ENCODE measurements at places on chromosomes 5 and 9.

DNA sequence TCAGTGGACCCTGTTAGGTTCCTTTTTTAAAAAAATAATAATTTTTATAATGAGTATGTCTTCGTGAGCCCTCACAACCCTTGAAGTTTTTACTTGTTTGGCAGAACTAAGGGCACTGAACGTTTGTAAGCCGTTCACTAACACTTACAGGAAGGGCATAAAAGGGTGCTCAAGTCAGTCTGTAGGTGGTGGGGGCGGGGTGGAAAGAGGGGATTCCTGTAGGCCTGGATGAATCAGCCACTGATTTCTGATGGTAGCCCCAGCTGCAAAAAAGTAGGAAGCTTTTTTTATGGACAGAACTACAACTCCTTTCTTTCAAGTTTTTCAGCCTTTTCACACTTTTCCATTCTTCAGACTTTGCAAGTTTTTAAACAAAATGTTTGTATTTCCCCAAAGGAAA, 35.8 kb downstream of the PIK3R1 start:
- peak; percentile 57 for DNase-seq

DNA sequence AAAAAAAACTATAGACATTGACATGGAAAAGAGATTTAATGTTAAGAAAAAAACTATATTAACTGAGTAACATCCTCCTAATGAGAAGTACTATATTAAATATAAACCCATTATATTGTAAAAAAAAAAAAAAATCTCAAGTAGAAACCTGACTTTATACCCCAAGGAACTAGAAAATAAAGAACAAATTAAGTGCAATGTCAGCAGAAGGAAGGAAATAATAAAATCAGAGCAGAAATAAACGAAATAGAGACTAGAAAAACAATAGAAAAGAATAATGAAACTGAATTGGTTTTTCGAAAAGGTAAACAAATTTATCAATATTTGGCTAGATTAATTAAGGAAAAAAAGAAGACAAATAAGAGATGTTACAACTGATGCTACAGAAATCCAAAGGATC, 329.1 kb upstream of the ZNF608 start:
- no peak for DNase-seq

DNA sequence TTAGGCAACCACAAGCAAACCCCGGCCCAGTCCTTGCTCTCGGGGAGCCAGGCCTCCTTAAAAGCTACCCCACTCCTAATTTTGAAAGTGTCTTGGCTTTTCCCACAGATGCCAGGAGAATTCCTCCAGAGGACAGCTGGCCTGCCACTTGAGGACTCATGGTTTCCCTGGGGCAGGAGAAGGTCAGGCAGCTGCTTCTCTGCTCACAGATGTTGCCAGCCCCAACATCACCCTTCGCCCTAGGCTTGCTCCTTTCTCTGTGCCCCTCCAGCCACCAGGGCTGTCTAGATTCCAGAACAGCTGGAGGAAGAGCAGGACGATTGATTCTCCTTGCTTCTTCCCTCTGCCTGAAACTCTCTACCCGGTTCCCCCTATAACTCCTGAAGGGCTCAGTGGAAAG, 8.5 kb downstream of the GGTA1 start:
- no peak for DNase-seq

DNA sequence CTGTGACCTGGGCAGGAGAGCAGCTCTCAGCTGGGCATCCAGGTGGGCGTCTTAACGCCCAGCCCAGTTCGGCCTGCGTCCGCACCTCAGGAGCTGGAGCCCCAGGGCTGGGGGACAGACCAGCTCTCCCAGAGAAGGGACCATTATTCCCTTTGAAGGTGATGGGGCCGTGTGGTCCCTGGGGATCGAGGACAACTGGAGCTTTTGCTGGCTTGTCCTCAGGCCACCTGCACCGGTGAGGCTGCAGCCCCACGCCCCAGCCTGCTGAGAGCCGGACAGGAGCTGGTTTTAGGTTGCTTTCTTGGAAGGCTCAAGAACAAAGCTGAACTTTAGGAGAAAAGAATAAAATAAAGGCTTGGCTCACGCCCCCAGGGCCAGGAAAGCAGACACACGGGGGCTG, 40.9 kb downstream of the NACC2 start:
- DNase-seq: no peak

- no peak for DNase-seq
Observed at GRCh38 chr9:81076131-81076530, 613.2 kb downstream of the TLE1 start.

- DNase-seq: no peak
Observed at GRCh38 chr5:128052780-128053179, 30.8 kb upstream of the SLC12A2 start.

- DNase-seq: no peak
Observed at GRCh38 chr9:115444959-115445358, 327.0 kb upstream of the TNC start.

DNA sequence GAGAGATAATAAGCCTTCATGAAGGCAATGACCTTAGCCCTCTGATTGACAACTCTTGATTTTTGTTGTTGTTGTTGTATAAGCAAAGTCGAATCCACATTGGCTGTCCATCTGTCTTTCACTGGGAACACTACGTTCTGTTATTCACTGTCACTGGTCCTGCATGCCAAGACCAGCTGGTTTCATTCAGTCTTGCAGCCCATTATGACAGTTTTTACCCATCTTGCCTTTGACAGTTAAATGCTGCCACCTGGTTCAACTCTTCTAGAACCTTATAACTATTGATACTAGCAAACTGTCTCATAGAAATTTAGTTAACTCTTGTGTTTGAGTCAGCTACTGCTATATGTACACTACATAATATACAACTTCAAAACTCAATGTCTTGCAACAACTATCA, 382.3 kb upstream of the CDH10 start:
- no peak for DNase-seq

GRCh38 chr5:132475497-132475882, 15.1 kb downstream of the IRF1 start:
- DNase-seq: no peak

GRCh38 chr9:125238915-125239446, 2.2 kb downstream of the HSPA5 start:
- no peak for DNase-seq

DNA sequence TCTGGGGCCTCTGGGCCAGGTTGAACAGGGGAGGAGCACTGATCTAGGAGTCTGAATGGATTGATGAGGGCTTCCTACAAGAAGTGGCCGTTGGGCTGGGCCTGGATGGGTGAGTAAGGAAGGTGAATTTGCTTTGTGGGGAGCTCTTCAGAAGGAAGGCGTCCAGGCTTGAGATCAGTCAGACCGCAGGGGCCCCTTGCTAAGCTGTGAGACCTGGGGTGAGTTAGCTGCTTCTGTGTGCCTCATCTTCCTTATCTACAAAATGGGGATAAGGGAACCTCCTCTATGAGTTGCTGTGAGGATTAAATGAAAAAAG, 1.1 kb upstream of the SYNPO start:
- no peak for DNase-seq

GRCh38 chr9:38030658-38031057, 38.4 kb downstream of the SHB start:
- DNase-seq: no peak

DNA sequence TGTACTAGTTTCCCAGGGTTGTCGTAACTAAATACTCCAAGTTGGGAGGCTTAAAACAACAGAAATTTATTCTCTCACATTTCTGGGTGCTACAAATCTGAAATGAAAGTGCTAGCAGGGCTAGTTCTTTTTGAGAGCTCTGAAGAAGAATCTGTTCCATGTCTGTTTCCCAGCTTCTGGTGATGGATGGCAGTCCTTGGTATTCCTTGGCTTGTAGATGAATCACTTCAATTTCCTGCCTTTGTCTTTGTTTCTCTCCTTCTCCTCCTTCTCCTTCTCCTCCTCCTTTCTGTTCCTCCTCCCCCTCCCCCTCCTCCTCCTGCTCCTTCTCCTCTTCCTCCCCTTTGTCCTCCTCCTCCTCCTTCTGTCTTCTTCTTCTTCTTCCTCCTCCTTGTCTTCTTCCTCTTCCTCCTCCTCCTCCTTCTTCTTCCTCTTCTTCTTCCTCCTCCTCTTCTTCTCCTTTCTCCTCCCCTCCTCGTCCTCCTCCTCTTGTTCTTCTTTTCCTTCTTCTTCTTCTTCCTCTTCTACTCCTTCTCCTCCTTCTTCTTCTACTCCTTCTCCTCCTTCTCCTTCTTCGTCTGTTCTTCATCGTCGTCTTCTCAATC, 104.7 kb upstream of the ANKRD55 start:
- DNase-seq: no peak

- DNase-seq: no peak
Observed at GRCh38 chr5:78734094-78734845, 85.7 kb upstream of the LHFPL2 start.

- DNase-seq: no peak
Observed at GRCh38 chr5:169288066-169288930, 12.6 kb downstream of the SLIT3 start.

DNA sequence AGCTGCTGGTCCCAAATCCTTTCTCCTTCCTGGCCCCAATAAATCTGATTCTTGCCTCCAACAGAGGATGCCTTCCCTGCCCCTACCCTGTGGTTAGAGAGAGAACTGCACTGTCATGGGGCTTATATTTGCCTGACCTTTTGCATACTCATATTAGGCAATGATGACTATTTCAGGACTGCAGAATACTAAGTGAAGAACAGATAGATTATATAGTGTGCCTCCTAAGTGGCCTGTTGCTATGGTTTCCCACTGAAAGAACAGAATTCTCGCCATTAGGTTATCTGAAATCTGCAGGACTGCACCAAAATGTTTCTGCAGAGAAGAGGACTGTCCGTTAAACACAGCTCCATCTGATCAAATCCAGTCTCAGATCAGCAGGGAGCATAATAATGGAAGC, 87.3 kb upstream of the CCNG1 start:
- no peak for DNase-seq

DNA sequence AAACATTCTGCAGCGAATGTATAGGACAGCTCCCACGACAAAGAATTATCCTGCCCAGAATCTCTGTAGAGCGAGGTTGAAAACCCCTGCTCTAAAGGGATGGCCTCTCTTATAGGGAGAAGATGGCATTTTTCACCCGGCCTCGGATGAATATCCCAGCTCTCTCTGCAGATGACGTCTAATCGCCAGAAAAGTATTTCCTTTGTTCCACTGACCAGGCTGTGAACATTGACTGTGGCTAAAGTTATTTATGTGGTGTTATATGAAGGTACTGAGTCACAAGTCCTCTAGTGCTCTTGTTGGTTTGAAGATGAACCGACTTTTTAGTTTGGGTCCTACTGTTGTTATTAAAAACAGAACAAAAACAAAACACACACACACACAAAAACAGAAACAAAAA, 17.4 kb upstream of the RARS1 start:
- no peak for DNase-seq

GRCh38 chr5:76704131-76704663, 11.7 kb upstream of the F2R start:
- DNase-seq: no peak

DNA sequence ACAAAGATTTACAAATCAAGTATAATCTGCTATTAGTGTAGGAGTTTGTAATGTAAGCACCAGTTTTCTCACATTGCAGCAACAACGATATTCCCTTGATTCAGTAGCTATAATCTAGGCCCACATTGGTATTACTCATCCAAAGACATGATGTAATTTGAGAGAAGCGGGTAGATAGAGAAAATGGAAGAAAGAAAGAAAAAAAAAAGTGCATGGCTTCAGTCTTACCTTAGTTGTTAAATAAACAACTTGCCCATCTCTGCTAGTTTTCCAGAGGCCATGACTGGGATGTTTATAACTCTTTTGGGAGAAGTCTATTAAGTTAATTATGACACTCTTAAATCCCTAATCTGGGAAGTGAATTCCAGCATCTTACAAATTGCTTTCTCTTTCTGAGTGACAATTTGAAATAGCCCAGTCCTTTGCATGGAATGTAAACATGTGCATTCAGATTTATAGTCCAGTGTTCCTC, 2.8 kb downstream of the MELK start:
- no peak for DNase-seq

DNA sequence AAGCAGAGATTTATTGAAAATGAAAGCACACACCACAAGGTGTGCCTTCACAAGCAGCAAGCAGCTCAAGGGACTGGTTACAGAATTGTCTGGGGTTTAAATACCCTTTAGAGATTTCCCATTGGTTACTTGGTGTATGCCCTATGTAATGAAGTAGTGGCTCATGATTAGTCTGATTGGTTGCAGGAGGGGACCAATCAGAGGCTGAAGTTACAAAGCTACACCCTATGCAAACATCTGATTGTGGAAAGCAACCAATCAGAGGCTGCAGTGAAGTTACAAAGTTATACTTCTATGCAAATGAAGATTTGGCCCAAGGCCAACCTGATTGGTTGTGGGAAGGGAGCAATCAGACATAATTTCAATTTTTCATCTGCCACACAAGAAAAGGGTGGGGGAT, 119.9 kb downstream of the C9orf152 start:
- DNase-seq: no peak

DNA sequence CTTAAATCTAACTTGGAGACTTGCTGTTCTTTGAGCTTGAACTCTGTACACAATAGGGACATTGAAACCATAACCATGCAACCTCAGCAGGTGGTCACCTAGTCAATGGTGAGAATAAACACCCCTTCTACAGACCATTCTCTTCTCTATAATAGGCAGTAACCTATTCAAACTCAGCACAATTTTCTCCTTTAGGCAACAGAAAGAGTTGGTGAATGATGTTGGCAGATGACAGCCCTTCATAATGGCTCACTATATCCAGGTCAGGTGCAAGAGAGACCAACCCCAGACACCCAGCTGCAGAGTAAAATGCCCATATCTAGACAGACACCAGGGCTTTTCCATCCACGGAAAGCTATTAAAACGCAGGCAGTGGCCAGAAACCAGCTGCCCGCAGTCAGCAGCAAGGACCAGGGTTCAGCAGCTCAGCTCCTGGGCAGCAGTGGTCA, 106.7 kb downstream of the SERINC5 start:
- no peak for DNase-seq

DNA sequence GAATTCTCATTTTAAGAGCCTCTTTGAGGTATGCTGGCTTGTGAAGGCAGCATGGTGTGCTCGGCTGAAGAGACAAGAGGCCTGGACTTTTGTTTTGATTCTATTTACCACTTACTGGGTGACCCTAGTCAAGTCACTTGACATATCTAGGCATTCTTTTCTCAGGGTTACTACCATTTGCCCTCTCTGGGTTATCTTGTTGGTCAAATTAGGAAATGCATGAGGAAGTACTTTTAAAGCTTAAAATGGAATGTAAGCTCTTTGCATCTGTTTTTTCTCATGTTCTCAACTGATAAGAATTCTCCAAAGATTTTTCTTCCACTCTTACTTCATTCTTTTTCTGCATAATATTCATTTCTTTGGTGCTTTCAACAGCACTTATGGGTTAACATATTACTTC, 173.1 kb downstream of the PLK2 start:
- DNase-seq: no peak

GRCh38 chr9:87950765-87951488, 23.4 kb downstream of the CDK20 start:
- no peak for DNase-seq

DNA sequence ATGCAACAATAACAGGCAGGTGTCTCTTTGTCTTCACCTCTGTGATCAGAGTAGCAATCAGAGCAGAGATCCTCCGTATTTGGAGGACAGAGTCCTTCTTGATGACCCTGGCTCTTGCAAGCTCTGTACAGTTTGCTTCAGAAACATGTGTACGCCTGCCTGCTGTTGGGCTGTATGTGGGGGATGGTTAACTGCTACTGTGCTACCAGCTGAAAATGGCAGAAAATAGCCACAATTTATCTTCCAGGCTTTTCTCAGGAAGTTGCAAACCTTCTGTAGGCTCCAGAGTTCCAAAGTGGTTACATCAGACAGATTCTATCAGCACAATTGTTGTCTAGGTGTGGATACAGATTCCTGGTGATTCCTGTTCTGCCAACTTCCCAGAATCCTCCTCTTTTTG, 35.5 kb downstream of the DDX46 start:
- no peak for DNase-seq

- no peak for DNase-seq
Observed at GRCh38 chr5:134223406-134224248, 2.2 kb downstream of the PPP2CA start.
